ENCODE measurements at places on chromosomes 6 and 20.

GRCh38 chr6:43714311-43715055 lies 26.9 kb upstream of the MRPS18A start:
- DNase-seq: no peak

- DNase-seq: no peak
Observed at GRCh38 chr6:144730088-144730645, 445.0 kb downstream of the UTRN start.

GRCh38 chr6:112330071-112330878 lies 16.9 kb upstream of the RFPL4B start:
- no peak for DNase-seq

DNA sequence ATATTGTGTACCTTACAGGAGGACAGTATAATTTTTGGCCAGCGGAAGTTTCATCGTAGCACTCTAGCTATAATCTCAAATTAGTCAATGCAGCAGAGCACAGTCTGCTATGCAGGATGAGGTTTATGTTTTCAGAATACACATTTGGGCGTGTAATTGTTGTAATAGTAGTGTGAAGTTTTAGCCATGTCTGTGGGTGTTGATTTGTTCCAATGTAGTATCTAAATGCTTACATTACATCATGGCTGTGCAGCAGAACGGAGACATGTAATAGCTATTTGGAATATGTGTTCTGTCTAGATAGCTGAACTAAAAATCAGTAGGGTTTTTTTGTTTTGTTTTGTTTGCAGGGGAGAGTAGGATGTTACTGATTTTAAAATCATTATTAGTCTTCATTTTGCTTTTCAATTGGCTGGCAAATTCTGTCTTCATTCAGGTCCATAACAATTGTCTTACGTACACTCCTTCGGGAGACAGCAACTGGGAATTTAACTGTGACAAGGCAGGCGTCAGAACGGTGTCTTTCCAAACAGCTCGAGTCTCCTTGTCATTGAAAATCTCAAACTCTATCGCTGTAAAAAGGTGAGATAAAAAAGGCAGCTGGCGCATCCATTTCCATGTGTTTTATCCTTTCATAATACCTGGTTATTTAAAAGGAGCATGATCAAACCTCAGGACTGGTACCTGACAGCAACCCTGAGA lies 65.1 kb upstream of the CDH4 start:
- DNase-seq: no peak

- no peak for DNase-seq
Observed at GRCh38 chr6:44614396-44614795, 226.9 kb downstream of the CDC5L start.

- peak; percentile 27 for DNase-seq
Observed at GRCh38 chr6:34511915-34512737, 44.0 kb downstream of the SPDEF start.

DNA sequence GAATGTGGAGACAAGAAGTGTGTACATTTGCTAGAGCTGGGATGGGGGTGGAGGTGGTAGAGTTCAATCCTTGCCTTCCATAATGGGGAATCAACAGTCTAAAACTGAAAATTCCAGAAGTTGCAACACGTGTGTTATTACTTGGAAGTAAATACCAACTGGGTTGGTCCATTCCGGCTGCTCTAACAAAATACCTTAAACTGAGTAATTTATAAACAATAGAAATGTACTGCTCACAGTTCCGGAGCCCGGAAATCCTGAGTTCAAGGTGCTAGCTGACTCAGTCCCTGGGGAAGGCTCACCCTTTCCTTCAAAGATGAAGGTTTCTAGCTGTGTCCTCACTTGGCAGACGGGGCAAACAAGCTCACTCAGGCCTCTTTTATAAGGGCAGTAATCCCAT lies 59.0 kb downstream of the RIN2 start:
- no peak for DNase-seq

DNA sequence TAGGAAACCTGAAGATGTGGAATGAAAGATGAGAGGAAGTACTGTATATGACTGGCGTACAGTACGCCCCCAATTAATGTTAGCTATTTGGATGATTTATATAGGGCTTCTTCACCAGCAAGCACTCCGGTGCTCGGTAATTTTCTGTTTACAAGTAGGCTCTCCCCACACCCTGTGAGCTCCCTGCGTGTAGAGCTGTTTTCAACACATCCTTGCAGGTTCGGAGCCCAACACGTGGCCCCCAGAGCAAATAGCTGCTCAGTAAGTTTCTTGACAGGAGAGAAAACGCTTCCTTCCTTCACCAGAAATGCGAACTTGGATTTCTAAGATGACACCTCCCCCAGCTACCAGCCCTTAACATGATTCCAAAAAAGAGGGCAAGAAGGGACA lies 1.2 kb upstream of the RAB22A start:
- no peak for DNase-seq

GRCh38 chr20:63751471-63752271 lies 12.1 kb downstream of the SLC2A4RG start:
- DNase-seq: no peak

DNA sequence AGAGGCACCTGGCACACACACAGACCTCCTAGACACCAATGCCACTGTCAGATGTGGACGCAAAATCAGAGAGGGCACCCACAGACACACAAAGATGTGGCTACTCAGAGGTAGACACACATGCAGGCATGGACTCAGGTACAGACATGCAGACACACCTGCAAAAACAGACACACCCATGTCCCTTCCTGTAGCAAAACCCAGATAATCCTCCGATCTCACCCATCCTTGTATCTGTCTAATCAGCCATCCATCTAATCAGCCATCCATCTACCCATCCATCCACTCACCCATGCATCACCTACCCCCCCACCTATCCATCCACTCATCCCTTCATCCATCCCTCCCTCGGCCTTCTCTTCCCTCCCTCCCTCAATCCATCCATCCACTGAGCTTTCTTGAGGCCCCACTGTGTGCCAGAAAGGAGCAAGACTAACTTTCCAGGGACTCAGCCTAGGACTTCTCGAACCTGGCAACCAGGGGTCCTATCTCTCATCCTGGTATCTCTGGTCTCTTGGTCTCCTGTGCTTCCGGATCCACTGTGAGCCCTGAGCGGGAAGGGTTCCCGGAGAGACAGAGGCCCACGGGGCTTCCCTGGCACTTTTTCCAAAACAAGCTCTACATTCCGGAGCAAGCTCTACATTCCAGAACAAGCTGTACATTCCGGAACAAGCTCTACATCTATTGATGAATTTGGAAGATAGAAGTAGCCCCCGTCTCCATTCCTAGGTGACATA lies 1.1 kb upstream of the TGM2 start:
- no peak for DNase-seq

Data from dorsolateral prefrontal cortex (tissue), 122 donors.